GOT3 (cell line): ENCODE measurements at places on chromosomes 5 and 9.

DNA sequence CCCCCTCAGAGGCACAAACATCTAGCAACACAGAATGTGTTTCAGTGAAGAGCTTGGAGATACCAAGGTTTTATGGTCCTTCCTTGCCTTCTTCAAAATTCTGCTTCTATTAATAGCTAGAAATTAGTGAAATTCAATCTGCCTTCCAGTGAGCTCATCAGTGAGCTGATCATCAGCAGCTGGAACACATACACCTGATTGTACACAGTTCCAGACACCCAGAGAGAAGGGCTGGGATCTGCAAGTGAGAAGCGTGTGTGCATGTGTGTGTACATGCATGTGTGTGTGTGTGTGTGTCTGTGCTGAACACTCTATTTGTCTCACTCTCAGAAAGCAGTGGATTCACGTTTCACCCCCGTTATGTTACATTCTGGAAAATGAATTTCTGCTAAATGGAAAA, 28.5 kb downstream of the CFAP90 start:
- no peak for DNase-seq

DNA sequence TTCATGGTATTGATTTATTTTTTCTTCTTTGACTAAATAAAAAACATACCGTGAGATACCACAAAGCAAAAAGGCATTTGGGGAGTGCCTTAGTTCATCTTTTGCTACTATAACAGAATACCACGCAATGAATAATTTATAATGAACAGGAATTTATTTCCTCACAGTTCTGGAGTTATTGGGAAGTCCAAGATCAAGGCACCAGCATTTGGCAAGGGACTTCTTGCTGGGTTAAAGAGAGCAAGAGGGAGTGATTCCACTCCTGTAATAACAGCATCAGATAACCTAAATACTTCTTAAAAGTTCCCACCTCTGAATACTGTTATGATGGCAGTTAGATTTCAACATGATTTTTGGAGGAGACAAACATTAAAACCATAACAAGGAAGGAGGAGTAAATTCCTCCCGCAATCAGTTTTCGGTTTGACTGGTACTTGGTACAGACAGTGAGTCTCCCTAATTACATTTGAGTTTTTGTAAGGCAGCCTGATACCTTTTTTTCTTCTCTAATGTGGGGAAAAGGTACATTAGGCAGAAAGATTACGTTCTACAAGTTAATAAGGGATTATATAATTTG, 8.8 kb upstream of the OMD start:
- no peak for DNase-seq

- DNase-seq, result no peak
Observed at GRCh38 chr5:55234121-55234700, 803 bp upstream of the CCNO start.

DNA sequence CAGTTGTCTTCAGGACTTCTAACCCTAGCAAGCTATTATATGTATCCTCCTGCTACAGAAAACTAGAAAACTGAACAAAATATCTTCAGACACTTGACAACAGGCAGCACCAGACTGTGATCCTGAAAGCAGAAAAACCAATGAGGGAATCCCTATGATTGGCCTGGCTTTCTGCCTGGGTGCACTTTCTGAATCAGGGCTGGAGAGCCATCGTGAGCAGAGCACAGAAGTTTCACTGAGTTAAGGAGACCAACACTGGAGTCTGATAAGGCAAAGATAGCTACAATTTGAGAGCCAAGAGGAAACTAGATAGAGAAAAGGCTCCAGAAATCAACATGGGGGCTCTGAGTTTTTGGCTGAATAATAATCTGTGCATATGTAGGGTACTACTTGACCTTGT, 106.5 kb downstream of the FANCC start:
- DNase-seq, result no peak

- no peak for DNase-seq
Observed at GRCh38 chr9:134681061-134681661, 39.6 kb downstream of the COL5A1 start.

GRCh38 chr5:13878357-13878756, 66.1 kb downstream of the DNAH5 start:
- DNase-seq, result no peak

- no peak for DNase-seq
Observed at GRCh38 chr5:168088410-168089173, 202.9 kb upstream of the WWC1 start.

DNA sequence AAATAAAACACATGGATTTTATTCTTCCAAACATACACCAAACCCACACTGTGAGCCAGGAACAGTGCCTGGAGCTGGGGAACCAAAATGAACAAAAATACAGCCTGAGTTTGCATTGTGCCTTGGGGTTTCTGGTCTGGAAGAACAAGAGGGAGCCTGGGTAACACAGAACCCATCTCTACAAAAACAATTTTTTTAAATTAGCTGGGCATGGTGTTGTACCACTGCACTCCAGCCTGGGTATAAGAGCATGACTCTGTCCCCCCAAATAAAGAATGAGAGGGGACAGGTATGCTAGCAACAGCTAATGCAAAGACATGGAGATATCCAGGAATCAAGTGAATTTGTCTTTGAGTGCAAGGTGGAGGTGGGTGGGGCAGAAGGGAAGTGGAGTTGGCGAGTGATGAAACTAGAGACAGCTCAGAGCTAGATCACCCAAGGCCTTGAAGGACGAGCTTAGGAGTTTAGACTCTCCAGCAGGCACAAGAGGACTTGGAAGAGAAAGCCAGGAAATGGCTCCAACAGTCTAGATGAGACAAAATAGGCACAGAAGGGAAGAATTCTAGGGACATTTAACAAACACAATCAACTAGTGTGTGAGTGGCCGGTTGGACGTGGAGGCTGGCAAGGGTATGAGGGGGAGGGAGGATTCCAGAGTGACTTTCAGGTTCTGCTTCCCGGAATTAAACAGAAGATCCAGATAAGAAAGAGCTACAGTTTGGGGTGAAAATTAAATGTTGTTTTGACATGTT, 47.4 kb downstream of the FNBP1 start:
- no peak for DNase-seq
